ENCODE measurements at places on chromosomes 6 and 20. TPM values are rescaled to one million over a fixed set of nuclear protein-coding genes. Genes with fewer than 3 reads are reported as not detected.

The WFDC10B gene
- total RNA-seq, result not detected

The CRISP2 gene
- not detected for total RNA-seq

The IL17F gene
- total RNA-seq, result not detected

The SLCO4A1 gene
- not detected for total RNA-seq

The ENPP3 gene
- under 0.01 TPM for total RNA-seq

The EDN1 gene
- total RNA-seq, result 3.4 TPM

The C20orf141 gene
- total RNA-seq, result not detected

The MRPL14 gene
- 69.8 TPM for total RNA-seq

The SIRPG gene
- total RNA-seq, result not detected

The AGPAT4 gene
- 6.6 TPM for total RNA-seq

The BPI gene
- 0.13 TPM for total RNA-seq

The PRDM13 gene
- total RNA-seq, result not detected

The PNPLA1 gene
- not detected for total RNA-seq

The PRSS16 gene
- total RNA-seq, result 0.39 TPM

The TMEM217 gene
- 2.5 TPM for total RNA-seq

All from epithelial cell of alveolus of lung (primary cell).